ENCODE measurements at places on chromosomes 12 and 14.

GRCh38 chr12:103855036-103855712 lies 14.1 kb upstream of the NT5DC3 start:
- DNase-seq, result no peak

DNA sequence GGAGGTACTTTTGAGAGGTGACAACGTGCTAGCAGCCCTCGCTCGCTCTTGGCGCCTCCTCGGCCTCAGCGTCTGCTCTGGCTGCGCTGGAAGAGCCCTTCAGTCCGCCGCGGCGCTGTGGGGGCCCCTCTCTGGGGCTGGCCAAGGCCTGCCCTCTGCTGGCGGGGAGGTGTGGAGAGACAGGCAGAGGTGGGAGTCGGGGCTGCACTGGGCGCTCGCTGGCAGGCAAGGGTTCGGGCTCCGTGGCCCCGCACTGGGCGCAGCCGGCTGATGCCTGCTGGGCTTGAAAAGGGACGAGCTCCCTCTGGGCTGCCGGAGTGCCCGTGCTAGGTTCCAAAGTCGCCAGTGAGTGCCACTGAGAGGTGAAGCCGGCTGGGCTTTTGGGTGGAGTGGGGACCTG lies 580.0 kb downstream of the DIO2 start:
- DNase-seq, result no peak

GRCh38 chr12:123346946-123347345 lies 17.7 kb downstream of the SBNO1 start:
- DNase-seq, result no peak

DNA sequence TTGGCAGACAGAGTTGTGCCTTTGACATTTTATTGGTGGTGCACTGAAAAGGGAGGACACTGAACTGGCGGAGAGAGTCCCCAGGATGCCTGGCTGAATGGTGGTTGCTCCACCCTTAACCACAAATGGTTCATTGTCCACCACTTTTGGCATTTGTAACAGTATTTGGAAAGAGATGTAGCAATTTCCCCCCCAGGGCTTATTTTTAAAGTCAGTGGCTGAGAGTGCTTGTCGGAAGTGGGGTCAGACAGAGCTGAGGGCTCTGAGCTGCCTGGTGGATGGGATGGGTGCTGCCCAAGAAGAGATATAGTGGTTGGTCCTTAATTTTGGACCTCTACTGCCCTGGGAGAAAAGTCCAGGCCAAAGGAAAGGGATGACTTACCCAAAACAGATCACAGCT lies 31.5 kb upstream of the FGF6 start:
- no peak for DNase-seq

DNA sequence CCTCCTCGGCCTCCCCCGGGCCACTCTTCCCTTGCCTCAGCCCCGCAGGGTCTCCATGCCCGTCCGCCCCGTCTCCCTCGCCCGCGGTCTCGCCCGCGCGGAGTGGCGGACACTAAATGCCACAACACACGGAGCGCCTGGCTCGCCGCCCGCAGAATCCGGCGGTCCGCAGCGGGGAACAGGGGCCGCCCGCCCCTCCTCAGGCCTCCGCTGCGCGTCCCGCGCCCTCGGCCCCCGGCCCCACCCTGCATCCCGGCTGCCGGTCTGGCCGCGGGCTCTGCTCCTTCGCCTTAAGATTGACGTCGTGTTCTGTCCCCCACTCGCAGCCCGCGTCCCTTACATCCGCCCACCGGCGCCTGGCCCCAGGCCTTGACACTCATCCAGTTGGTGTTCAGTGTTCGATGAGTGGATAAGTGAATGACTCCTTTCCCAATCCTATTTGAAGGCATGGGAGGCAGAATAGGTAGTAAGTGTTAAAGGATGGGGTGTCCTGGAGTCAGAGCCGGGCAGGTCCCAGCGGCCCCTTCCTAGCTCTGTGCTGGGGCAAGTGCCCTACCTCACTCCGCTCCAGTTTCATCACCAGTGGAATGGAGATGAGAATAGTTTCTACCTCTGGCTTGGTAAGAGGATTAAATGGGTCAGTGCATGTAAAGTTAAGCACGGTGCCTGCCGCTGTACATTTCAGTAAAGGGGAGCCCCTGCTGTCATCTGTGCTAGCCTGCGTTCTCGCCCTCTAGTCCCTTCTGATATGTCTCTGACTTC lies 622 bp downstream of the TECPR2 start:
- DNase-seq, result no peak

- no peak for DNase-seq
Measured at GRCh38 chr14:59483363-59483762, 845 bp downstream of the L3HYPDH start.
